ENCODE measurements at places on chromosomes 4 and X.

DNA sequence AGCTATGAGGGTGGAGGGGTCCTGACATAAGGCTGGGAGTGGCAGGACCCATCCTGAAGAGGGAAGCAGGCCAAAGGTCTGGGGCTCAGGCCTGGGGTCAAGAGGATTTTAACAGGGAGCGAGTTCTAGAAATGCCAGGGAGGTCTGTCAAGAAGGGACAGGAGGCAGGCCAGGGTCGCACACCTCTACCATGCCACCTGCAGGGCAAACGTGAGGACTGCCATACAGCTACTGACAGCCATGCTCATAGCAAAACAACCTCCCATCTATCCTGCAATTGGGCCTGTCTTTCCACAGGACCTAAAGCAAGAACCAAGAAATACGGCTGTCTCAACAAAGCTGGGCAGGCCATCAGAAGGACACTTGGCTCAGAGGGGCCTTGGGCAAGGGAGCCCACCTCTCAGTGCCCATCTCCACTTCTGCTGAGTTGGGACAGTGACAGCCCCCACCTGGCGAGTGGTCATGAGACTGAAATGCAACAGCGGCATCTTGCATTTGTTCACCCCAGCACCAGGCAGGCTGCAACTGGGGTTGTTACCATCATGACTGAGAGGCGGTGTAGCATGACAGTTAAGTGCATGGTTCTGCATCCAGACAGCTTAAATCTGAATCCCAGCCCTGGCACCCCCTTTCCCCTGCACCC lies 92.7 kb downstream of the WFS1 start:
- DNase-seq: no peak

DNA sequence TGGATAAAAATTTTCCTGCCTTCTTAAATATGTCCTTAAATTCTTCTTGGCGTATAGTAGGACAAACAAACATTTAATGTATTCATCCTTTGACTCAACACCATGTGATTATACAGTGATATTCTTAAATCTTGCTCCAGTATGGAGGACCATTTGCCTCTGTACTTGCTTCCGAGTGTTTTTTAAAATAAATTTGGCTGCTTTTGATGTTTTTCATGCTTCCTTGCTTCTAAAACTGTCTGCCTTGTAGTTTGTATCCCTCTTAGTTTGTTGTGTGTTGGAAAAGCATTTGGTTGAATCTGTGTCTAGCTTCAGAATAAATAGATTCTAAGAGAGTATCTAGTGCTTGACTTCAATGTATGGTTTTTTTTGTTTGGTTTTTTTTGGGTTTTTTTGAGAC lies 12.3 kb downstream of the ING2 start:
- DNase-seq: no peak

GRCh38 chr4:168527560-168527959 lies 30.7 kb downstream of the PALLD start:
- no peak for DNase-seq

- DNase-seq: no peak
Observed at GRCh38 chr4:124970011-124970410, 257.5 kb upstream of the ANKRD50 start.

- DNase-seq: no peak
Observed at GRCh38 chr4:39037941-39038340, 5.7 kb upstream of the TMEM156 start.

DNA sequence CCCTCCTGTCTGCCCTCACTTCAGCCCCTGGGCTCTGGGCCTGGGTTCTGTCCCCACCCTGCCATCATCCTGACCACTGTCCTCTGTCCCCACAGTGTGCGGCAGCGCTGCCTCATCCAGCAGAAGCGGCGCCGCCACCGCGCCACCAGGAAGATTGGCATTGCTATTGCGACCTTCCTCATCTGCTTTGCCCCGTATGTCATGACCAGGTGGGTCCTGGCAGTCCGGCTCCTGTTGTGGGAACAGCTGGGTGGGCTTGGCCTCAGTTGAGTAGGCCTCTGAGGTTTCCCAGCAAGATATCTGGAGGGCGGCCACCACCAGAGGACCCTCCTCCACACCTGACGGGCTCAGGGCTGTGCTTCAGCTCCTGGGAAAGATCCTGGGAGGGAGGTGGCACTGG lies 2.2 kb downstream of the GPR78 start:
- no peak for DNase-seq

- no peak for DNase-seq
Observed at GRCh38 chrX:64188901-64189300, 16.6 kb downstream of the AMER1 start.

- DNase-seq: no peak
Observed at GRCh38 chrX:87517571-87518141, at the start of gene KLHL4. KLHL4 (plus strand) TSS chrX:87517802; CDS start chrX:87517894, 92 bp downstream.

GRCh38 chr4:157245351-157245750 lies 24.8 kb downstream of the GRIA2 start:
- no peak for DNase-seq

DNA sequence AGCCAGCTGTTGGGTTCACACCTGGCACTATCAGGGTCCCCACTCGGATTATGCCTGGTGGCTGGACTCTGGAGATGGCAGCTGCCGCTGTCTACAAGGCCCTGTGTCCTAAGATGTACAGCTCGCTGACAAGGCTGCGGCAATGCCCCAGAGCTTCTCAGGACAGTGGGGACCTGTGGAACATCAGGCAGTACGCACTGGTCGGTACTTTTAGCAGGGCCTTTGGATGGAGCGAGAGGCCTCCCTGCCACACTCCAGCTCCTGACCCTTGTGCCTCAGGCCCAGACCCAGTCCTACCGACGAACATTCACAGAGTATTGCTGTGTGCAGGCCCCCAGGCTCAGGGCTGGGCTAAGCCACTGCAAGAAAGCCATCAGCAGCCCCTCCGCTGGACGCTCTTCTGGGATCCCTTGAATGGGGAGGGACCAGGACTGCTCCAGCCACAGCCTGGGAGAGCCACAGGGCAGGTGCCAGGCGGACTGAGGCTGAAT lies 45.7 kb upstream of the HMX1 start:
- DNase-seq: no peak

Data from activated T-helper 1 cell treated with anti-CD3 and anti-CD28 coated beads, Interleukin-2, amount 50 U/mL, for 16 hours (primary cell).